Gastroesophageal sphincter (tissue), 4 donors: ENCODE measurements at places on chromosomes 2 and 18.

GRCh38 chr2:23376972-23377371, 8.0 kb upstream of the KLHL29 start:
- no peak overlapping the region for H3K27ac ChIP-seq
- H3K4me3 ChIP-seq = no peak overlapping the region
- H3K36me3 ChIP-seq = no peaks in the 10 kb centered on the region
- no peaks in the 10 kb centered on the region for H3K4me1 ChIP-seq

DNA sequence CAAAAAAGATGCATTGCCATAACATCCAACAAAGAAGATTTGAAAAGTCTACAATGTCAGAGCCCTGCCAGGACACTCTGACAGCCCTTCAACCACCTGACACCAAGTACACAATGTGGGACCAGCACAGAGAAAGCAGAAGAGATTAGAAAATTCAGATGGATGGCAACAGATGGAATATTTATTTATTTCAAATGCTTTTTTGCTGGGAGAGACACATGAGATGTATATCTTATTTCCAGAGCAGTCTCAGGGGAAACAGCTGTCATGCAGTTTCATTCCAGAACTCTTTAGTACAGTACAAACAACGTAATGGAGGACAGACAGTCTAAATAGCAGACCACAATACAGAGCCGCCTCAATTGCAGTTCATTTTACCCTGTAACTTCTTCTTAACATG, 110.1 kb downstream of the MAIP1 start:
- ATAC-seq = no peak
- H3K4me3 ChIP-seq = no peak overlapping the region
- no peaks in the 10 kb centered on the region for H3K27me3 ChIP-seq
- H3K27ac ChIP-seq = no peak overlapping the region

- no peak for ATAC-seq
- peaks cover 9% of the 10 kb centered on the region for H3K27me3 ChIP-seq
- H3K36me3 ChIP-seq = no peaks in the 10 kb centered on the region
- no peak overlapping the region for H3K27ac ChIP-seq
Measured at GRCh38 chr2:178404368-178404767, 46.6 kb downstream of the PRKRA start.

DNA sequence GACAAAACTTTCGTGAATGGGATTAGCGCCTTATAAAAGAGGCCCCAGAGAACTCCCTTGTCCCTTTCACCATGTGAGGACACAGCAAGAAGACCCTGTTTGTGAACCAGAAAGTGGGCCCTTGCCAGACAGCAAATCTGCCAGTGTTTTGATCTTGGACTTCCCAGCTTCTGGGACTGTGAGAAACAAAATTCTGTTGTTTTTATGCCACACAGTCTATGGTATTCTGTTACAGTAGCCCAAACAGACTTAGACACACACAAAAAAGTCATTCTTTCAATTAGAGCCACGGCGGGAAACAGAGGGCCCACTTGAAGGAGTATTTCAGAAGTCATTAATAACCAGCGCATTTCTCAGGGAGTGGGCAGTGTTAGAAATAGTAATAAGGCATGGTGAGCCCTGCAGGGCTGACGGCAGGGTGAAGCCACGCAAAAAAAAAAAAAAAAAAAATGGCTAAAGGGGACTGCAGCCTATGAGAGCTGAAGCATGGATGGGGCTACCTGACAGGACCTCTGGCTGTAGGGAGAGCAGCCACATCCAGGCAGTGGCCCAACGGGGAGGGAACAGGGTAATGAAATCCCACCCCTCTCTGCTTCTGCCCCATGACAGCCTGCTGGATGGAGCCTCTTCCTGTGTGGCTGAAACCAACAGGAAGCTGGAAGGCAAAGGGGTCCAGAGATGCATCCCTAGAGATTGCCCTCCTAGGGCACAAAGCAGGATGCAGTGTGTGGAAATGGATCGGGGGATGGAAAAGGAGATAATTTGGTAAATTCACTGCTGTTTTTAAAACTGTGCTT, 189.3 kb downstream of the KCNS3 start:
- H3K4me1 ChIP-seq = peaks cover 22% of the 10 kb centered on the region
- no peak overlapping the region for H3K4me3 ChIP-seq
- no peaks in the 10 kb centered on the region for H3K36me3 ChIP-seq
- no peak for ATAC-seq

- no peak for ATAC-seq
- no peaks in the 10 kb centered on the region for H3K4me1 ChIP-seq
- H3K4me3 ChIP-seq = no peak overlapping the region
- H3K27me3 ChIP-seq = peaks cover 9% of the 10 kb centered on the region
- no peaks in the 10 kb centered on the region for H3K36me3 ChIP-seq
- H3K27ac ChIP-seq = no peak overlapping the region
Measured at GRCh38 chr18:74063023-74063422, 84.6 kb downstream of the FBXO15 start.

DNA sequence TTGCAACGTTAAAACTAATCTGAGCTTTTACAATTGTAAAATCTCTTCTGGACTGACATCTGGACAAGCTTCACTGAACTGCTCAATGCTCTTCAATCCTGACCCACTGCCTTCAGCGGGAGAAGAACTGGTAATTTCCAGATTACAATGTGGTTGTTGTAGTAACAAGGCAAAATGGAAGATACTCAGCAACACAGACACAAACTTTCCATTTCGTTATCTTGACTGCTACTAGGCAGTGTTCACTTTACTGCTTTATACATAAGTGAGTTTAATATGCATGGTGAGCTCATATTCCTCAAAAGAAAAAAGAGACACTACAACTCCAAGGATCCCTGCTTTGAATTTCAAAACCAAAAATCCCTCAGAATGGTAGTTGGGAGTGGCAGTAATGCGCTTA, 51.9 kb downstream of the GRB14 start:
- H3K27ac ChIP-seq = no peak overlapping the region
- H3K4me1 ChIP-seq = peaks cover 3% of the 10 kb centered on the region
- no peaks in the 10 kb centered on the region for H3K27me3 ChIP-seq
- H3K36me3 ChIP-seq = no peaks in the 10 kb centered on the region
- H3K4me3 ChIP-seq = no peak overlapping the region

DNA sequence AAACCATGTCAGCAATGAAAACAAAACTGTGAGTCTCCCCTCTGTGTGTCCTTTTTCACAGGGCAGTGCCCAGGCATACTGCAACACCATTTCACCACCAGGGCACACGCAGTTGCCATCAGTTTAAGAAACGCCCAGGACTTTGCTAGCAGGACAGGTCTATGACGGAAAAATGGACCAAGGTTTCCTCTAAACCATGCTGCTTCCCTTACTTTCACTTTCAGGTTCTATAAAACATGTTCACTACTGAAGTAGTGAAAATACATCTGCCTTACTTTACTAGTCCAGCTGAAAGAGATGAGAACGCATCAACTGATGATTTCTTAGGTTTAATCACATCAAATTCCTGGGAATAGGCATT, 110.5 kb downstream of the TCF4 start:
- no peaks in the 10 kb centered on the region for H3K36me3 ChIP-seq
- peak overlapping the region; percentile 90 for H3K4me3 ChIP-seq
- no peaks in the 10 kb centered on the region for H3K27me3 ChIP-seq
- no peaks in the 10 kb centered on the region for H3K4me1 ChIP-seq
- H3K27ac ChIP-seq = peak overlapping the region; percentile 88
- ATAC-seq = peak; percentile 73

GRCh38 chr2:21740484-21740883, 616.7 kb downstream of the TDRD15 start:
- H3K4me1 ChIP-seq = no peaks in the 10 kb centered on the region
- H3K27ac ChIP-seq = no peak overlapping the region
- no peak for ATAC-seq
- H3K27me3 ChIP-seq = no peaks in the 10 kb centered on the region
- no peak overlapping the region for H3K4me3 ChIP-seq
- H3K36me3 ChIP-seq = no peaks in the 10 kb centered on the region

GRCh38 chr18:45783097-45784075, 42.1 kb upstream of the SIGLEC15 start:
- peaks cover 7% of the 10 kb centered on the region for H3K4me1 ChIP-seq
- H3K36me3 ChIP-seq = no peaks in the 10 kb centered on the region
- ATAC-seq = no peak

- H3K27ac ChIP-seq = no peak overlapping the region
- H3K36me3 ChIP-seq = no peaks in the 10 kb centered on the region
- no peak overlapping the region for H3K4me3 ChIP-seq
- ATAC-seq = no peak
- no peaks in the 10 kb centered on the region for H3K27me3 ChIP-seq
Measured at GRCh38 chr2:128591861-128592822, 273.5 kb upstream of the HS6ST1 start.

DNA sequence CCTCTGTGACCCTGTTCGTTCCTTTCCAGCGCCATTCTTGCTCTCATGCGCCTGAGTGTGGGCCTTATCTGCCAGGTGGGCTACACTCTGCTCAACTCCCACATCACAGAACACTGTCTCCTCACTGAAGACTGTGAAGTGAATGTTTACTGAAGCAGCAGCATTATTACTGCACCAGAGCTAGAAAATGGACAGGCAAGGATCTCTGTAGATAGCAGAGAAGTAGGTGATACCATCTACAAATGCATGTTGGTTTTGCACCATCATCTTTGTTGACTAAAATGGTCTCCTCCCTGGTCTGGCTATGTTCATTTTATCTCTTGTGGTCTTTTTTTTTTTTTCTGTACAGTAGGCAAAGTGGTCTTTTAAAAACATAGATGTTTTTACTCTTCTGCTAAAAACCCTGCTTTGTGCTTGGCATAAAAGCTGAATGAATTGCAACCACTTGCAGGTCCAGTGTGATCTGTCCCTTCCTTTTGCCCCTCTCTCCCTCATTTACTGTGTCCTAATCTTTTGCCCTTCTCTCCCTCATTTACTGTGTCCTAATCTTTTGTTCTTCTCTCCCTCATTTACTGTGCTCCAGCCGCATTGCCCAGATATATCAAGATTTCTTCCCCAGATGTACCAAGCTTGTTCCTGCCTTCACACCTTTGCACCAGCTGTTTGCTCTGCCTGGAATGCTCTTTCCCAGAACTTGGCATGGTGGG, 35.4 kb downstream of the BABAM2 start:
- H3K4me3 ChIP-seq = no peak overlapping the region
- H3K27me3 ChIP-seq = no peaks in the 10 kb centered on the region
- H3K4me1 ChIP-seq = no peaks in the 10 kb centered on the region
- no peaks in the 10 kb centered on the region for H3K36me3 ChIP-seq
- no peak overlapping the region for H3K27ac ChIP-seq
- ATAC-seq = no peak

DNA sequence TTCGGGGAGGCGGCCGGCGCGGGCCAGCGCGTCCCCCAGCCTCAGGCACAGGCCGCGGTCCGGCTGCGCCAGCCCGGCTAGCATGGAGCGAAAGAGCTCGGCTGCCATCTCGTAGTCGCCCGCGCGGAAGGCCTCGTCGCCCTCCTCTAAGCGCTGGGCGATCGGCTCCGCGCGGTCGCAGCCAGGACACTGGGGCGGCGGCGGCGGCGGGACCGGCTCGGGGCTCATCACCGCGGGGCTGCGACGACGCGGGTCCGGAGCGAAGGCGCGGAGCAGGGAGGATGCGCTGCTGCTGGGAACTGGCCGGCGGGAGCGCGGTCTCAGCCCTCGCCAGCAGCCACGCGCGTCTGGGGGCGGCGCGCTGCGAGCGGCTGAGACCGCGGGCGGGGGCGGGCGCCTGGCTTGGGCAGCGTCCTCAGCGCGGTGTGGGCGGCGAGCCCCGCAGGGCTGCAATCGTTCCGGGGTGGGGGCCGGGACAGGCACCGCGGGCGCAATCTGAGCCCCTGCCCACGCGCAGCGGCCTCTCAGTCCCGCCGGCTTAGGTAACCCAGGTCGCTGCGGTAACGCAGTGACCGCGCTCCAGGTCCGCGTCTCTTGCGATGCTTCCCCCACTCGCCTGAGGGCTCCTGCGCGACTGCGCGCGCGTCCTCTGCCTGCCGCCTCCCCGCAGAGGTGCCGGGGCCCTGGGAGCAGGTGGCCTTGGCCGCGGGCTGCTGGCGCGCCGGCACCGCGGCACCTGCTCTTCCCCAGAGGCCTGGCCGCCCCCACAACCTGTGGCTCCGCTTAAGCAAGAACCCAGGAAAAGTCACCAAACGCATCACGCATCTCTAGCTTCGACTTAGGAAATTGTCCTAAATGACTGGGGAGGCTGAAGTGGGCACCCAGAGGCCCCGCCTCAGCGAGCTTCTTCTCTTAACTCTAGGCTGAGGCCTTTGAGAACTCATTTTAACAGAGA, at the start of gene LONRF2:
Gene LONRF2 (minus strand): TSS at position 636 of the 955 bp plus-strand sequence. CDS start 408 bp downstream, at position 228.
- H3K4me1 ChIP-seq = no peaks in the 10 kb centered on the region
- H3K27me3 ChIP-seq = peaks cover 14% of the 10 kb centered on the region
- peak within 1 kb of the TSS; percentile 54 for H3K4me3 ChIP-seq
- ATAC-seq = peak; percentile 84
- H3K27ac ChIP-seq = peak within 1 kb of the TSS; percentile 92

GRCh38 chr2:60849187-60849586, 32.2 kb upstream of the REL start:
- no peaks in the 10 kb centered on the region for H3K36me3 ChIP-seq
- H3K4me1 ChIP-seq = no peaks in the 10 kb centered on the region

GRCh38 chr2:159144776-159145614, 141.5 kb downstream of the WDSUB1 start:
- no peaks in the 10 kb centered on the region for H3K36me3 ChIP-seq
- no peaks in the 10 kb centered on the region for H3K4me1 ChIP-seq
- no peaks in the 10 kb centered on the region for H3K27me3 ChIP-seq
- no peak overlapping the region for H3K4me3 ChIP-seq
- ATAC-seq = no peak

DNA sequence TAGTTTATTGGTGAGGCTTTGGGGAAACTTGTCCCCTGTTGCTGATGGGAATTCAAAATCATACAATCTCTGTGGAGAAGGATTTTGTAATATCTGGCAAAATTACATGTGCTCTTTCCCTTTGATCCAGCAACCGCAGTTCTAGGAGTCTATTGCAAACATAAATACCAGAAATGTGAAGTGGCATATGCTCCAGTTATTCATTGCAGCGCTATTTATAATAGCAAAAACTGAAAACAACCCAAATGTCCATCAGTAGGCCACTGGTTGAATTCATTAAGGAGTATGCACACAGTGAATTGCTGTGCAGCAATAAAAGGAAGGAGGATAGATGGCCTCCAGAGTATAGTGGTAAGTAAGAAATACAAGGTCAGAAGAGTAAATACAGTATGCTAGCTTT, 76.5 kb downstream of the HNRNPLL start:
- H3K4me1 ChIP-seq = peaks cover 5% of the 10 kb centered on the region
- H3K27me3 ChIP-seq = no peaks in the 10 kb centered on the region
- no peak overlapping the region for H3K4me3 ChIP-seq

- H3K4me3 ChIP-seq = no peak overlapping the region
- ATAC-seq = no peak
- H3K27me3 ChIP-seq = no peaks in the 10 kb centered on the region
- H3K36me3 ChIP-seq = no peaks in the 10 kb centered on the region
- peak overlapping the region; percentile 82 for H3K27ac ChIP-seq
- H3K4me1 ChIP-seq = peaks cover 33% of the 10 kb centered on the region
Measured at GRCh38 chr18:23824669-23825068, 135.4 kb downstream of the LAMA3 start.
